ENCODE measurements at places on chromosomes 1 and 21.

- DNase-seq: no peak
- peaks cover 3% of the 10 kb centered on the region for H3K4me1 ChIP-seq
- no peak overlapping the region for H3K27ac ChIP-seq
- H3K36me3 ChIP-seq: no peaks in the 10 kb centered on the region
Measured at GRCh38 chr1:99589186-99589636, 56.7 kb upstream of the PALMD start.

DNA sequence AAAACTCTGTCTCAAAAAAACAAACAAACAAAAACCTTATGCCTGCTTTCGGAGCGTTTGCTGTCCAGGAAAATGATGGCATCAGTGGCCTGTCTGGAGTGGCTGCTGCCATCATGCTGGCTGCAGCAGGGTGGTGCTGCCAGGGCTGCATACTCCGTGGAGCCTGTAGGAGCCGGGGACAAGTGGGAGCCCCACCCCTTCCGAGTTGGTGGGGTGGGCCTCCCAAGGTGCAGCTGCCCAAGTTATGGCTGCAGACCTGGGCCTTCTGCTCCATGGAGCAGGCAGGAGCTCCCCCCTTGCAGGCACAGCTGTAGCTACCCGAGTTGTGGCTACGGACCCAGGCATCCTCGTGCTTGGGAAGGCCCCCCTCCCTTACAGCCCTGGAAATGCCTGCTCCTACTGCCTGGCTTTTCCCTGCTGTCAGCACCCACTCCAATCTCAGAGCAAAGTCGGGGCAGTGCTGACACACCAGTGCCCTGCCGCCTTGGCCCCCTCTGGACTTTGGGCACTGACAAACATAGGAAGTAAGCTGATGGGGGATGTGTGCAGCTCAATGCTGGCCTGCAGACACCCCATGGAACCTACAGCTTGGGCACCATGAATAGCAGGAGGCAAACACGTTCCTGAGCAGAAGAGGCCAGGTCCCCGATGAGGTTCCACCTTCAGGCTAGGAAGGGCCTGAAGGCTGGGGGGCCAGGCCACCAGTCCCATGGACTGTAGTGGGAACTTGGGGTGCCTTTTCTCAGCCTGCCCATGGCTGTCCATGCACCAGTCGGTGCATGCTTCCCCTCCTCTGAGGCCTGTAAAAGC, 60.4 kb downstream of the CC2D1B start:
- H3K4me1 ChIP-seq: no peaks in the 10 kb centered on the region
- no peak overlapping the region for H3K4me3 ChIP-seq
- H3K27ac ChIP-seq: no peak overlapping the region
- no peaks in the 10 kb centered on the region for H3K27me3 ChIP-seq
- H3K36me3 ChIP-seq: peaks cover 45% of the 10 kb centered on the region

DNA sequence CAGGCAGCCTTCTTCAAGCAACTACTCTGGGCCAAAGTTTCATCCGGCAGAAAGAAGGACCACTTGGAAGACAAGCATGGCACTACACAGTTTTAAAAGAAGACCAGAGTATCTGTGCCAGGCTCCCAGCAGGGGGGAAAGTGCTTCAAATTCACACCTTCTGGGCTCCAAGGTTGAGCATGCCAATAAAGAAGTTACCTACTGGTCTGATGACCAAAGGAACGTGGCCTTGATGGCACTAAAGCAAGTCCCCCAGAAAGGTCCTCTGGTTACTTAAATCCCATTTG, 73.5 kb downstream of the CD46 start:
- H3K27me3 ChIP-seq: peaks cover 3% of the 10 kb centered on the region
- no peak overlapping the region for H3K27ac ChIP-seq
- DNase-seq: no peak
- no peak overlapping the region for H3K4me3 ChIP-seq
- no peaks in the 10 kb centered on the region for H3K36me3 ChIP-seq
- H3K4me1 ChIP-seq: peaks cover 53% of the 10 kb centered on the region

- H3K27ac ChIP-seq: no peak overlapping the region
- no peak overlapping the region for H3K4me3 ChIP-seq
- H3K27me3 ChIP-seq: peaks cover 3% of the 10 kb centered on the region
- no peak for DNase-seq
- peaks cover 66% of the 10 kb centered on the region for H3K4me1 ChIP-seq
- no peaks in the 10 kb centered on the region for H3K36me3 ChIP-seq
Measured at GRCh38 chr1:234928642-234929041, 200.0 kb downstream of the TOMM20 start.

DNA sequence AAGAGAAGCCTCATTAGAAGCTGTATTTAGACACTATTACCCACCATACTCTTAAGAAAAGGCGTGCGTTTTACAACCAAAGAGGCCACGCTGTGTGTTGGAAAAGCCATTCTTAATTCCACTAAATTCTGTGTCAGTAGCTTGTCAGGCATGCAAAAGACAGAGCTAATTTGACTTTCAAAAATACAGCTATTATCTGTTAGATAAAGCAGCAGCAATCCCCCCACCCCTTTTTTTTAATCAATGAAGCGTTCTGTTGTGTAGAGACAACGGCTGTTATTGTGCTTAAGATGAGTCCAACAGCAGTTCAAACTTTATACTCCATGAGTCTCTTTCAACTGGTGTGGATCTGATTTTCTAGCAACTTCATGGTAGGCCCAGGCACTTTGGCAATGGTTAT, 43.5 kb downstream of the PLA2G4A start:
- H3K36me3 ChIP-seq: no peaks in the 10 kb centered on the region
- H3K27ac ChIP-seq: no peak overlapping the region
- H3K27me3 ChIP-seq: no peaks in the 10 kb centered on the region
- DNase-seq: no peak
- H3K4me1 ChIP-seq: peaks cover 5% of the 10 kb centered on the region
- no peak overlapping the region for H3K4me3 ChIP-seq
